ENCODE measurements at places on chromosomes 2 and 18.

DNA sequence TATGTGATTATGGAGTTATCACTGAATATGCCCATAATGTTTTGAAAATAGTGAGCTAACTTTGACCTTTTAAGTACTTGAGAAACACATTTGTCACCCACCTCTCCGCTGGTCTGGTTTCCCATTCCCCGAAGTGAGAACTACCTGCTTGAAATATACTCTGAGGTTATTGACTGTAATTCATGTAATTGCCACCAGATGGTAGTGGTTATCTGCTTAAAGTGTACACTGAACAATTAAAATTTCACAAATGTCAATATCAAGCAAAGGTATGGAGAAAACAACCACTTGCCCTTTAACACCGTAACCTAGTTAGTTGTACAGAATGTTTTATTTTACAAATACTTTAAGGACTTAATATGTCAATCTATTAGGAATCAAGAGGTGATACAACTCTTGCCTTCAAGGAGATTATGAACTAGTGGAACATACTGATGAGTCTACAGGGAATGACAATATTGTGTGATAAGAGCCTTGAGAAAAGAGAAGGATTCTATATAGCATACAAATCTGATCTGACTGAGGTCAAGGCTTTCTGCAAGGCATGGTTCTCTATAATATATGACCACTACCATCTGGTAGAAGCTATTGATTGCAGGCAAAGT is 316.8 kb upstream of the KCNH7 start:
- DNase-seq, result no peak

- no peak for DNase-seq
Observed at GRCh38 chr2:223072826-223073225, 20.8 kb downstream of the KCNE4 start.

DNA sequence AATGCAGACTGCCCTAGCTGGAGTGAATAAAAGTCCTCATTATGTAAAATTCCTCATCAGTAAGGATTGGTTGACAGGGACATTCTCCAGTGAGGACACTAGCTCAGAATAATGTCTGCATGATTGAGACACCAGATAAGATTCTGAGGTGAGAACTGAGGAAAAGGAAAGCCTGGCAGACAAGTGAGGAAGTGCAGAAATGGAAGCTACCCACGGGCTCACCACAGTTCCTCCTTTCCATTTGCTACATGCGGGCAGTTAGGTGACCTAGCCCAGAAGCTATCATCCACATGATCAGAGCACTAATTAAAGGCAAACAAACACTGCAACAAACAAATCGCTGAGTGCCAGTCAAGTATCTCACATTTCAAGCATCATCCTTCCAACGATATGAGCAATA is 27.7 kb downstream of the NETO1 start:
- DNase-seq, result no peak

DNA sequence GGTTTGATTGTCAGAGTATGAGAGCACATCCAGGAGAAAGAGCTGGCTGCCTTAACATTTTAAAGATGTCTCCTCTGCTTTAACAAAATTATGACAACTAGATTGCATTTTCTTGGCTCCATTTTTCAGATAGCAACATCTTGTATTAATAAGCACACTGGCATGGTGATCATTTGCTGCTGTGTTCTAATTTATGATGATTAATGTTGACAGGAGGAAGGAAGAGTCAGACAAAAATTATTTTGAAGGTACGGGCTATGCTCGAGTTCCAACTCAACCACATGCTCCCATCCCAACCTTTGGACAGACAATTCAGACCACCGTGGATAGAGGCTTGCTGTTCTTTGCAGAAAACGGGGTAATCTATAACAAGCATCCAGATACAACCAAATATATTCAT is 98.2 kb upstream of the TTC39C start:
- no peak for DNase-seq

Measured in vagina (tissue), 2 donors.